ENCODE measurements at places on chromosomes 3 and 15.

DNA sequence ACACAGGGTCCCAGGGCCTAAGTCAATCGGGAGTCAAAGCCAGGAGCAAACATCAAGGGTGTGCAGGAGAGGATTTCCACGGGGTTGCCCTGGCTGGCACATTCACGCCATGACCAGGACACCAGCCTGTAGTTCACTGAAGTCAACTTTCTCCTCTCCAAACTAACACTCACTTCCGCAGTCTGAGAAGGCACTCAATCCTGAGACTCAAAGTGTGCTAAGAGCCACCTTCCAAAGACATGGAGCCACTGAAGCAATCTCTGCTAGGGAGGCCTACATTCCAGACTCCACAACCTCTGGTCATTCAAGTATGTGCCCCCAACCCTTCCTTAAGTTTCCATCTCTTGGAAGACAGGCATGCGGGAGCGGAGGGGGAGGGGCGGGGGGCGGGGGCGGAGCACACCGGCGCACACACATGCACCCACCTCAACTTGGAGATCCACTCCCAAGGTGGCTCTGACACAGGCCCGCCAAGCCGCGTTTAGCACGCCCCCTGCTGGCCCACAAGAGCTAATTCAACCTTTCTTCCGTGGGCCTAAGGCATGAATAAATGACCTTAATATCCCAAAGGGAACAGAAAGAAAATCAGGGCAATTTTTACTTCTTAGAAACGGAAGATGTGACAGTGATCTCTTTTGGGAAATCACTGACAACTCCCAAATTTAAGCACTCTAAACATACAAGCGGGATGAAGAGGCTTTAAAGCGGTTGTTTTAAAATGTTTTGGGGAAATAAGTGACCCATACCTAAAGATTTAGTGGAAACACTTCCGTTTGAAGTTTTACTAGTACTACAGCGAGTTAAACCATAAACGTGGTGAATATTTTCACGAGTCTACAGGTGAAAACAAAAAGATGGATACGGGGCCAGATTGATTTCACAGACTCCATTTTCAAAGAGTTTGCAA is 162.5 kb upstream of the CHRNA7 start:
- DNase-seq: peak; percentile 40

DNA sequence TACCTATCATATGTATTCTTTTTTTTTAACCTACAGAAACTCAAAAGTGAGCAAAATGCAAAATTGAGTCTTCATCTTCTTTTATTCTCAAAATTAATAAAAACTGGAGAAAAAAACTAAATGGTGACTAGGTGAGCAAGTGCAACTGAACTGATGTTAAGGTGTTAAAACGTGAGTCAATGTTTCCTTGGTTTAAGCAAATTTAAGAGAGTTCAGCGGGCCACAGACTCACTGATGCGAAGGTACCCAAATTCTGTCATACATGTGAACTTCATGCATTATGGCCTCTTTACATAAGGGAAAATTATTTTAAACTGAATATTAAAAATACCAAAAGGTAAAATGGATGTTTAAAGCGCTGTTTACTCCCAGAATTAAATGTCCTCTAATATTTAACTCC is 206.6 kb downstream of the FOXP1 start:
- DNase-seq: no peak

- no peak for DNase-seq
Measured at GRCh38 chr3:184766555-184767261, 45.3 kb upstream of the VPS8 start.

GRCh38 chr15:90435652-90436337 is 47.8 kb downstream of the IQGAP1 start:
- DNase-seq: no peak

DNA sequence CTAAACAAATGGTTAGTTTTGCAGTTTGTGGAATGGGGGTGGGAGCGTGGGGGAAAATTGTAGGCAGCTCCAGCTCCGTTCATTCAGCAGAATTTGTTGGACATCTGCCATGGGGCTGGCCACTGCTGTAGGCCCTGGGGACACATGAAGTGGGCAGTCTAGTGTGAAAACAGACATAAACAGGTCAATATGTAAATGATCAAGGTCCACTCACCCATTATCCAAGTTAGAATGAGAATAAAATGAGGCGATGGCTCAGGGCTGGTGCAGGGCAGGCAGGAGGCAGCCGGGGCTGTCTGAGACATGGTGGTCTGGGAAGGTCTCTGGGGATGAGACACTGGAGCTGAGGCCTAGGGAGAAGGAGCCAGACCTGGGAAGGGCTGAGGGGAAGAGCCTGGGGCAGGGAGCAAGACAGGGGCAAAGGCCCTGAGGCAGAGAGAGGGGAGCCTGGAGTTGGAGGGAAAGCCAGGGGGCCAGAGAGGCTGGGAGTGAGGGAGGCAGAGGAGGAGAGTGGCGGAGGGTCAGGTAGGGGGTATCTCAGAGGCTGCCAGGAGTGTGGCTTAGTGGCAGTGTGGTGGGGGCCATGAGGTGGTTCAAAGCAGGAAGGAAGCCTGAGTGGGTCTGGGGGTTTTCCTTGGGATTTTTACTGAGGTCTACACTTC is 6.2 kb upstream of the SLC6A6 start:
- no peak for DNase-seq

GRCh38 chr3:47315069-47315647 is 32.4 kb downstream of the KLHL18 start:
- DNase-seq: no peak

- no peak for DNase-seq
Measured at GRCh38 chr15:62141643-62142588, 23.2 kb downstream of the C2CD4B start.

DNA sequence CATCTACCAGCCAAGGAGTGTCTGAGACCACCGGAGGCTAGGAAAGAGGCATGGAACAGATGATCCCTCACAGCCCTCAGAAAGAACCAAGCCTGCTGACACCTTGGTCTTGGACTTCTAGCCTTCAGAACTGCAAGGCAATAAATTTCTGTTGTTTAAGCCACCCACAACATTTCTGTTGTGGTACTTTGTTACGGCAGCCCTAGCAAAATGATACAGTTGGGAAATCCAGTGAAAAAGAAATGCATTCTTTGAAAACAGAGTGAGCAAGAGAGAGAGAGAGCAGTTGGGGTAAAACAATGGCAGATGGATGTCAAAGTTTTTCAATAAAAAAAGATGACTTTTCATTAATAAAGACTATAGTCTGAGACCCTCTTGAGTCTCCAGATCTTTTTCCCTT is 219.4 kb downstream of the NFKBIZ start:
- no peak for DNase-seq

GRCh38 chr3:15520804-15521572 is 518 bp downstream of the COLQ start:
- DNase-seq: no peak

GRCh38 chr3:179666436-179667035 is 13.7 kb downstream of the USP13 start:
- peak; percentile 78 for DNase-seq

DNA sequence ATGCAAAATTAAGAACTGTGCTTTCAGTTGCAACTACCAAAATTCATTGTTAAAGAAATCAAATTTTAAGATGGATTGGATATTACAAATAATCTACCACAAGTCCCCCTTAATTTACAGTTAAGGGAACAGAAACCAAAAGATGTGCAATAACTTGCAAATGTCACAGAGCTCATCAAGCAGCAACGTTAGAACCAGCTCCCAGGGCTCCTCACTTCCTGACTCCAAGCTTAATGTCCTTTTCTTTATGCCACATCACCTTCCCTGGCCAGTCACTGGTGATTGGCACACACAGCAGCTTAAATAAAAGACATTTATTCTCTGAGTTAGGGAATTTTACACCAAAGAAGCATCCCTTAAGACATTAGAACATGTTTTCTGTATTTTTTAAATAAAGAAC is 159.7 kb downstream of the RSL24D1 start:
- no peak for DNase-seq

GRCh38 chr3:123636431-123636841 is 51.6 kb upstream of the HACD2 start:
- peak; percentile 7 for DNase-seq

DNA sequence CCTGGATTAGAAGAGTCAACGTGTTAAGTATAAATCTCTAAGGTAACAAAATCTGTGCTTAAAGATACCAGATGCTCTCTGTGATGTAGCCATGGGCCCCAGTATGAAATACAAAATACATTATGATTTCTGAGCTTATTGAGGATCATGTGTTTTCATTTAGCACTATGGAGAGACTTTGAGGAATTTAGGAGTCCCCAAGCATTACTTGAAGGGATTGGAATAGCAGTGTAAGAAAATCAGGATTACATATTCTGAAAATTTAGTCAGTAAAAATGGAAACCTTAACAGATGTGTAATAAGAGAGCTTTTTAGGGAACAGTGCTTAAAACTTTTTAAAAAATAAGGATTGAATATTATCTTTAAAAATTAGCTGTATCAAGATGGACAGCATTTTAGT is 35.5 kb downstream of the ECT2 start:
- DNase-seq: no peak

GRCh38 chr15:40743485-40743901 is 11.6 kb downstream of the RMDN3 start:
- no peak for DNase-seq

- DNase-seq: no peak
Measured at GRCh38 chr3:39671116-39671515, 138.3 kb upstream of the MYRIP start.

- DNase-seq: no peak
Measured at GRCh38 chr3:37194533-37194932, 20.2 kb upstream of the LRRFIP2 start.

DNA sequence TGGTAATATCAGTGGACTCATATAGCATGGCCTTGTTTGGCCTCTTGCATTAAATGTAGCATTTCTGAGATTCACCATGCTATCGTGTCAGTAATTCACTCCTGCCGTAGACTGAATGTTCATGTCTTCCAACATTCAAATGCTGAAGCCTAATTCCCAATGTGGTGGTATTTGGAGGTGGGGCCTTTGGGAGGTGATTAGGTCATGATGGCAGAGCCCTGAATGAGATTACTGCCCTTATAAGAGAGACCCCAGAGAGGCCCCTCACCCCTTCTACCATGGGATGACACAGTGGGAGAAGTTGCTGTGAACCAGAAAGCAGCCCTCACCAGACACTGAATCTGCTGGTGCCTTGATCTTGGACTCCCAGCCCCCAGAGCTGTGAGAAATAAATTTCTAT is 241.4 kb downstream of the VPS13C start:
- DNase-seq: no peak

GRCh38 chr15:48292458-48292857 is 38.8 kb upstream of the DUT start:
- no peak for DNase-seq

- no peak for DNase-seq
Measured at GRCh38 chr3:166263460-166263859, 426.2 kb upstream of the BCHE start.

- DNase-seq: peak; percentile 63
Measured at GRCh38 chr15:52790941-52791751, 1.0 kb upstream of the ONECUT1 start.

GRCh38 chr3:21372316-21372715 is 378.7 kb downstream of the ZNF385D start:
- DNase-seq: no peak

DNA sequence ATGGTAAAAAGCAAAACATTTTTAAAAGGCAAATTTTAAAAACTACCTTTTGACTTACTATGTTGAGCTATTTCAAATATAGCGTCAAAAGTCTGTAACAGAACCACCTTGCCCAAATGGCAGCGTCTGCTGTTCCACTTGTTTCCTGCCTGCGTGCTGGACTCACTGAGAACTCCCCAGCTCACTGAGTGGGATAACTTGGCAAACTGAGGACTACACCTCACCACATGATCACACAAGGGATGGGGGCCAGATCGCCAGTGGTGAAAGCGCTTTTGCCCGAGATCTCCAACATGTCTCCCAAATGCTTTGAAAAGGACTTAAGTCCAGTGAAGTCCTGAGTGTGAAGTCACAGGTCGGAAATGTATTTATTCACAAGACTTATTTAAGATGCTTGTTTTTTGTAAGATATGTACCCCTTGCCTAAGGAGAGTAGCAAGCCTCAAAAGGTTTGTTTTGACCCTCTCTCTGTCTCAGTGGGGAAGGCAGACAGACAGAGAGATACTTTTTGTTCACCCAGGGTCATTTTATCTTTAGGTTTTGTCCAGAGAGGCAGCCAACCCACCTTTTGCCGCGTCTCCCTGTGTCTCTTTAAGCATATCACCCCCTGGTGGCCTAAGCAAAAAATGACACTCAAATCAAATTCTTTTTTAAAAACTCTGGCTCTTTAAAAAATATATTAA is 192.6 kb downstream of the PDZRN3 start:
- DNase-seq: peak; percentile 30

DNA sequence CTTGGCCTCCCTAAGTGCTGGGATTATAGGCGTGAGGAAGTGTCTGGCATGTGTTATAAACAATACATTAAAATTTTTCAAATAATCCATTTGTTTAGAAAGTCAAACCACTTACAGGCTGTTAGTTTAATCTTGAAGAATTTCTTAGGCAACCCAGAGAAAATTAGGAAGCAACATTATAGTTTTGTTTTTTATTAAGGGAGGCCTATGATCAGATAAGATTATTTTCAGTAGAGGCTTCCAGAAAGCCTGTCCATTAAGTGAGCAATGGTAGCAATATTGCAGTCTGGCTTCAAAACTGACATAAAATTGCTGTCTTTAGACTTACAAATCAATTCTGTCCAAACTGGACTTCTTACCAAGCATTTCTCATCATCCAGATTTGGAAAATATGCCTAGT is 49.6 kb downstream of the CD47 start:
- no peak for DNase-seq

DNA sequence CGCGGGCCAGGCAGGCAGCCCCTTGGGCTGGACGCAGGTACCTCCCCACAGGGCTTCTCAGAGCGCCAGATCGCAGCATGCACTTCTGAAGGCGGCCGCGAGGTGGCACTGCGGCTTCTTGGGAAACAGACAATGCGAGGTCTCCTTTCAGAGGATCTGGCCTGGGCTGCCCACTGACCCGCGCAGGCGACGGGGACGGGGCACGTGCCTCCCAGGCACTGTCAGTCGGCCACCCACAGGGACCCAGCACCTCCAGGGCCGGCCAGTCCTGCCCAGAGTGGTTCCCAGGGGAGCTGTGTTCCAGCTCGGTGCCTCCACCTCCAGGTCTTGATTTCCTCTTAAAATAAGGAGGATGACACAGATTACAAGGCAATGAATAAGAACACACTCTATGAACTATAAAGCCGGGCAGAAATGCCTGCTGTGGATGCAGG is 24.4 kb upstream of the TXNRD3 start:
- peak; percentile 79 for DNase-seq

- no peak for DNase-seq
Measured at GRCh38 chr3:117117188-117117936, 407.8 kb downstream of the TUSC7 start.

GRCh38 chr15:75051711-75052110 is 28.3 kb downstream of the PPCDC start:
- no peak for DNase-seq

GRCh38 chr15:63892794-63893441 is 59.2 kb upstream of the HERC1 start:
- DNase-seq: no peak

DNA sequence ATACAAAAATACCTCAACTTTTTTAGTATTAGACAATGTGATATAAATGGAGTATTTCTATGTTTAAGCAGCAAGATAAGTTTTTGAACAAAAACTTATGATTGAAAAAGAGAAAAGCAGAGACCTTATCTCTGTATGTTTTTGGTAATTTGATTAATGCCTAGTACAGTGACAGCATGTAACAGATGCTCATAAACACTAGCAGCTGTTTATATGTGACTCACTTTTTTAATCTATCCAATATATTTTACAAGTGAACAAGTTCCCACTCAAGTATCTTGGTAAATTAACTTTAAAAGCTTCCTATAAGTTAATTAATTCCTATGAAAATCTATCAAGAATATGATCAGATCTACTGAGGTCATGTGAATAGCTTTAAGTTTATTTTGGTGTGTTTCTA is 55.1 kb downstream of the NGLY1 start:
- DNase-seq: no peak

Measured in NCI-H1092 treated with DMSO at 0.1 percent for 48 hours (cell line).